Activated CD8-positive, alpha-beta T cell treated with anti-CD3 and anti-CD28 coated beads for 36 hours (primary cell): ENCODE measurements at places on chromosomes 6 and 20. TPM values are rescaled to one million over a fixed set of nuclear protein-coding genes. Genes with fewer than 3 reads are reported as not detected.
A peak's percentile ranks its signal among the peaks of the same experiment; 100 is the strongest.

- H3K4me1 ChIP-seq = peaks cover 66% of the 10 kb centered on the region
- no peak overlapping the region for H3K4me3 ChIP-seq
- no peak for DNase-seq
- peaks cover 46% of the 10 kb centered on the region for H3K36me3 ChIP-seq
- H3K27me3 ChIP-seq = no peaks in the 10 kb centered on the region
- peak overlapping the region; percentile 69 for H3K27ac ChIP-seq
Measured at GRCh38 chr20:21309678-21310467, 6.7 kb downstream of the XRN2 start.

SMOC2 gene
- total RNA-seq = not detected

- H3K27me3 ChIP-seq = no peaks in the 10 kb centered on the region
- H3K36me3 ChIP-seq = no peaks in the 10 kb centered on the region
Measured at GRCh38 chr20:33568868-33569801, 79.2 kb downstream of the CBFA2T2 start.

RNF144B gene
- total RNA-seq = 1.9 TPM

KCNK16 gene
- not detected for total RNA-seq

DEFB121 gene
- total RNA-seq = not detected

DNA sequence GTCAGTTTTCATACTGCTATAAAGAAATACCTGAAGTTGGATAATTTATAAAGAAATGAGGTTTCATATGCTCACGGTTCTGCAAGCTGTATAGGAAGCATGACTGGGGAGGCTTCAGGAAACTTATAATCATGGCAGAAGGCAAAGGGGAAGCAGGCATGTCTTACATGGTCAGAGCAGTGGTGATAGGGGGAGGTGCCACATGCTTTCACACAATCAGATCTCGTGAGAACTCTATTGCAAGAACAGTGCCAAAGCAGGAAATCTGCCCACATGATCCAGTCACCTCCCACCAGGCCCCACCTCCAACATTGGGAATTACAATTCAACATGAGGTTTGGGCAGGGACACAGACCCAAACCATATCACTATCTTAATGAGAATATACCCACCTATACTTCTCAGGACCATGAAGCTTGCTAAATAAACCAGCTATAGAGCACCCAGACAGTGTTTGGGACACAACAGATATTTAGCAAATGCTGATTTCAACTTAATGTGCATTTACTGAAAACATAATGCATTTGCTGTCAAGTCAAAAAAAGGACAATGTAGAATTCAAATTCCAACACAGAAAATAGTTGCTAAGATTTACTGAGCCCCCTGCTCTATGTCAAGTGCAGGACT, 63.8 kb downstream of the TNFRSF21 start:
- no peak overlapping the region for H3K27ac ChIP-seq
- no peak for DNase-seq
- peaks cover 37% of the 10 kb centered on the region for H3K4me1 ChIP-seq
- no peaks in the 10 kb centered on the region for H3K36me3 ChIP-seq
- no peak overlapping the region for H3K4me3 ChIP-seq
- H3K27me3 ChIP-seq = no peaks in the 10 kb centered on the region

FRK gene
- total RNA-seq = 0.04 TPM

ME1 gene
- total RNA-seq = 0.49 TPM

CALHM4 gene
- not detected for total RNA-seq

GRCh38 chr6:11616200-11616611, 78.7 kb downstream of the TMEM170B start:
- H3K4me3 ChIP-seq = no peak overlapping the region
- H3K4me1 ChIP-seq = no peaks in the 10 kb centered on the region
- H3K27ac ChIP-seq = no peak overlapping the region
- no peaks in the 10 kb centered on the region for H3K36me3 ChIP-seq
- no peaks in the 10 kb centered on the region for H3K27me3 ChIP-seq

- H3K27ac ChIP-seq = no peak overlapping the region
- no peak for DNase-seq
- H3K4me1 ChIP-seq = no peaks in the 10 kb centered on the region
- H3K4me3 ChIP-seq = no peak overlapping the region
Measured at GRCh38 chr6:122214605-122215318, 184.7 kb upstream of the HSF2 start.

- no peaks in the 10 kb centered on the region for H3K27me3 ChIP-seq
- peaks cover 7% of the 10 kb centered on the region for H3K4me1 ChIP-seq
- no peak overlapping the region for H3K27ac ChIP-seq
- no peak overlapping the region for H3K4me3 ChIP-seq
- H3K36me3 ChIP-seq = no peaks in the 10 kb centered on the region
- DNase-seq = no peak
Measured at GRCh38 chr6:130788954-130789353, 38.3 kb upstream of the SMLR1 start.

DNA sequence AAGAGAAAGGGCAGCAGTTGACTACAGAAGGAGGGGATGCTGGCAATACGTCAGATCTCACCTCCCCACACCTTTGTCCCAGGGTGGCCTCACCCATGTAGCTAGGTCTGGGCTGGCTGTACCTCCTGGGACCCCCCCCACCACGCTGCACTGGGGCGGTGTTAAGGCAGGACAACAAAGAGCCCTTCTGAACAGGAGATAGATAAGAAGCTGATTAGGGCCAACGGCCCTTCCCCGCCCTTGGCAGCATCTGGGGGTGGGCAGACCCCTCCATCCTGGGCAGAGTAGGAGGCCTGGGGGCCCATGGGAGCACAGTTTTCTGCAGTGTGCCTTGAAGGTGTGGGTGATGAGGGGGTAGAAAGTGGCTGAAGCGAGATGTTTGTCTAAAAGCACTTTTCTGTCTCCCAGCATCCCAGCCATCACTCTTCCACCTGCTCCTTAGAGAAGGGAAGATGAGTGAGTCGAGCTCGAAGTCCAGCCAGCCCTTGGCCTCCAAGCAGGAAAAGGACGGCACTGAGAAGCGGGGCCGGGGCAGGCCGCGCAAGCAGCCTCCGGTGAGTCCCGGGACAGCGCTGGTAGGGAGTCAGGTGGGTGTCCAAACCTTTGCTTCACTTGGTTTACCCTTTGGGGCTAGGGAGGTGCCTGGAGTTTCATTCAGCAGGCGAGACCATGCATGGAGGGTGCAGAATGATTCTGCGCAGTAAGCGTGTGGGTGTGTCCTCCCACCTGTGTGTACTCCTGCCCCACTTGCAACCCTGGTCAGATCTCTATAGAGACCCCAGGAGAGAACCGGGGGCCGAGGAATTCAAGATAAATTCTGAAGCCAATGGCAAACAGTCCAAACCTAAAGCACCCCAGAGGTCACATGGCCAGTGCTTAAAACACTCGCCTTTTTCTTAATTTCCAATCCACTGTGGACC, 3.9 kb downstream of the HMGA1 start:
- peaks cover 70% of the 10 kb centered on the region for H3K4me1 ChIP-seq
- no peaks in the 10 kb centered on the region for H3K27me3 ChIP-seq
- H3K27ac ChIP-seq = peak overlapping the region; percentile 97
- H3K36me3 ChIP-seq = peaks cover 67% of the 10 kb centered on the region
- H3K4me3 ChIP-seq = peak overlapping the region; percentile 93

- H3K27me3 ChIP-seq = no peaks in the 10 kb centered on the region
- no peak overlapping the region for H3K4me3 ChIP-seq
- DNase-seq = peak; percentile 69
- H3K36me3 ChIP-seq = peaks cover 45% of the 10 kb centered on the region
- H3K27ac ChIP-seq = no peak overlapping the region
Measured at GRCh38 chr20:47220161-47220582, 136.3 kb downstream of the ZMYND8 start.

SGK2 gene
- 0.50 TPM for total RNA-seq

GRCh38 chr6:160253292-160253691, 5.3 kb downstream of the SLC22A2 start:
- H3K27me3 ChIP-seq = peaks cover 12% of the 10 kb centered on the region
- no peaks in the 10 kb centered on the region for H3K4me1 ChIP-seq
- H3K27ac ChIP-seq = no peak overlapping the region
- H3K4me3 ChIP-seq = no peak overlapping the region
- DNase-seq = no peak
- H3K36me3 ChIP-seq = no peaks in the 10 kb centered on the region

DLL1 gene
- total RNA-seq = 2.4 TPM

- peaks cover 1% of the 10 kb centered on the region for H3K4me1 ChIP-seq
- H3K27me3 ChIP-seq = no peaks in the 10 kb centered on the region
- no peak overlapping the region for H3K27ac ChIP-seq
- H3K36me3 ChIP-seq = peaks cover 44% of the 10 kb centered on the region
Measured at GRCh38 chr6:31416394-31417014, 13.1 kb downstream of the MICA start.

ULBP1 gene
- total RNA-seq = 2.7 TPM

- DNase-seq = no peak
- H3K4me3 ChIP-seq = no peak overlapping the region
- peaks cover 19% of the 10 kb centered on the region for H3K36me3 ChIP-seq
- no peaks in the 10 kb centered on the region for H3K27me3 ChIP-seq
- H3K27ac ChIP-seq = no peak overlapping the region
Measured at GRCh38 chr6:110768057-110768456, 47.2 kb downstream of the CDK19 start.

- H3K27ac ChIP-seq = no peak overlapping the region
- no peaks in the 10 kb centered on the region for H3K4me1 ChIP-seq
- no peaks in the 10 kb centered on the region for H3K27me3 ChIP-seq
- no peaks in the 10 kb centered on the region for H3K36me3 ChIP-seq
Measured at GRCh38 chr6:56255349-56255748, 8.0 kb upstream of the COL21A1 start.

GRCh38 chr6:129215916-129216520, 333.1 kb downstream of the LAMA2 start:
- H3K36me3 ChIP-seq = no peaks in the 10 kb centered on the region
- H3K27me3 ChIP-seq = no peaks in the 10 kb centered on the region
- H3K4me3 ChIP-seq = no peak overlapping the region
- DNase-seq = no peak
- no peaks in the 10 kb centered on the region for H3K4me1 ChIP-seq

- H3K4me1 ChIP-seq = peaks cover 7% of the 10 kb centered on the region
- no peak overlapping the region for H3K4me3 ChIP-seq
- H3K36me3 ChIP-seq = no peaks in the 10 kb centered on the region
Measured at GRCh38 chr20:998231-998830, 3.8 kb downstream of the RSPO4 start.

- no peak overlapping the region for H3K4me3 ChIP-seq
- H3K27ac ChIP-seq = no peak overlapping the region
- peaks cover 6% of the 10 kb centered on the region for H3K27me3 ChIP-seq
Measured at GRCh38 chr6:2188397-2188796, 57.0 kb downstream of the GMDS start.

BANF2 gene
- total RNA-seq = not detected

WFDC5 gene
- total RNA-seq = not detected

DNA sequence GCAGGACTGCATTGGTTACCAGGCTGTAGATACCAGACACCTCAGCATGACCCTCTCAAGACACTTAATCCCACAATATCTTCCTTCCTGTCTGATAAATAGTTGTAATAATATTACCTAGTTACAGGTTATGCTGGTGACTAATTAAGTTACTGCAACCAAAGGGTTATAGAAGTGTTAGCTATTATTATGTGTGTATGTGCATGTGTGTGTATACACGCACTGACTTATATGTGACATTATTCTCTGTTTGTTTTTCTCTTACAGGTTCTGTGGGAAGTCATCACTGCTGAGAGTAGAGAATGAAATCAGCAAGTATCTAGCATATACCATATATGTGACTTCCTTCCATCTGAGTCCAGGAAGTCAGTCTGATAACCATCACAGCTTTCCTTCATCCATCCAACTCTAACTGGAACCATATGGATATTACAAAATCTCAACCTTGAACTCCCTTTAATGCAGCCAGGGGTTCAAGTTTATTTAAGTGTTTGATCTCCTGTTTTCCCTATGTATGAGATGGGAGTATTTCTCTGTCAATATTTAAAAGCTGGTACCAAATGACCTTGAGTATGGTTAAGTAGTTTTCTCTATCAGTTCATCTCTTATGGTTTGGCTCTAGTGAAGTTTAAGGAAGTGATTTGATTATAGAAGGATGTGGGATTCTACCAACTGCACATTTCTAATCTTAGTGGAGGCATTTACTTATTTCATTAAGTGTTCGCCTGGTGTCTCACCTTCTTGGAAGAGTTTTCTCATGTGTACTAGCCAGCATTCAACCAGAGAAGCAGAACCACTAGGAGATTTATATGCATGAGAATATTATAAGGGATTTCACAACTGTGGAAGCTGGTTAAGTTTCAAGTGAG, 313.2 kb downstream of the HIVEP2 start:
- no peak overlapping the region for H3K27ac ChIP-seq
- no peak overlapping the region for H3K4me3 ChIP-seq
- DNase-seq = no peak
- H3K4me1 ChIP-seq = peaks cover 2% of the 10 kb centered on the region

GRCh38 chr20:6618051-6618450, 149.4 kb upstream of the BMP2 start:
- no peak for DNase-seq
- H3K27ac ChIP-seq = no peak overlapping the region
- H3K4me3 ChIP-seq = no peak overlapping the region

GRCh38 chr20:51134405-51134804, 111.5 kb upstream of the KCNG1 start:
- no peaks in the 10 kb centered on the region for H3K4me1 ChIP-seq
- H3K4me3 ChIP-seq = no peak overlapping the region

- H3K27ac ChIP-seq = no peak overlapping the region
- H3K4me1 ChIP-seq = no peaks in the 10 kb centered on the region
Measured at GRCh38 chr20:63223121-63223825, 7.3 kb upstream of the YTHDF1 start.

KIAA0408 gene
- total RNA-seq = 1.8 TPM

DNA sequence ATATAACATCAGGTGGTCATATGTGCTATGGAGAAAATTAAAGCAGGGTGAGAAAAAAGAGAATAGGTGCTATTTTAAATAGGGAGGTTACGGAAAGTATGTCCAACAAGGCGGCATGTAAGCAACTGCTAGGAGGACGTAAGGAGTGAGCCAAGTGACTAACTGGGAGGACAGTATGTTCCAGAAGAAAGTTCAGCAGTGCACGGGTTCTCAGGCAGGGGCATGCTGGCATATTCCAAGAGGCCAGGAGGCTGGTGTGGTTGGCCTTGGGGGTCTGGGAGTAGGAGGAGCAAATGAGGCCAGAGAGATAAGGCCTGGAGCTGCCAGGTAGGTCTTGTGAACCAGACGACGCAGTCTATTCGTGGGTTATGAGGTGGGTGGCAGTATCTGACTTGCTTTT, 112.4 kb downstream of the ARMC2 start:
- no peak overlapping the region for H3K4me3 ChIP-seq
- no peaks in the 10 kb centered on the region for H3K36me3 ChIP-seq
- H3K27ac ChIP-seq = no peak overlapping the region
- DNase-seq = no peak
- no peaks in the 10 kb centered on the region for H3K27me3 ChIP-seq
- peaks cover 13% of the 10 kb centered on the region for H3K4me1 ChIP-seq
